ENCODE measurements at places on chromosomes 2 and 18.
A peak's percentile ranks its signal among the peaks of the same experiment; 100 is the strongest.

GRCh38 chr2:192016265-192016664 lies 169.4 kb upstream of the CAVIN2 start:
- DNase-seq: peak; percentile 62

- DNase-seq: no peak
Measured at GRCh38 chr2:129441610-129442009, 537.9 kb upstream of the RAB6C start.

DNA sequence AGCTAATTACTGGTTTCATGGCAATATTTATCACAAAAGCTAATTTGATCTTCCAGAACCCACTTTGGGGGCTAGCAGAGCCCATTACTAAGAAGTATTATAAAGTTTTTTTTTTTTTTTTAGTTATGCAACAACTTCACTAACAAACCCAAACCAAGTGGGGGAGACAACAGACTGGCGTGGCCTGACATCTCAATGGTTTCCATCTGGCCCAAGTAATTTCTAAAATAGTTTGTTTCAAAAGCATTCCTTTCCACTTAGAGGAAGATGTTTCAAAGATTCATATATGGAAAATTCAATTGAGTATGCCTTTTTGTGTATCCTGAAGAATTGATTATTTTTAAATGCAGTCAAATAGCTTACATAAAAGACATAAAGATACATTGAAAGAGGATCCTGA lies 367.1 kb downstream of the HRH4 start:
- DNase-seq: no peak

DNA sequence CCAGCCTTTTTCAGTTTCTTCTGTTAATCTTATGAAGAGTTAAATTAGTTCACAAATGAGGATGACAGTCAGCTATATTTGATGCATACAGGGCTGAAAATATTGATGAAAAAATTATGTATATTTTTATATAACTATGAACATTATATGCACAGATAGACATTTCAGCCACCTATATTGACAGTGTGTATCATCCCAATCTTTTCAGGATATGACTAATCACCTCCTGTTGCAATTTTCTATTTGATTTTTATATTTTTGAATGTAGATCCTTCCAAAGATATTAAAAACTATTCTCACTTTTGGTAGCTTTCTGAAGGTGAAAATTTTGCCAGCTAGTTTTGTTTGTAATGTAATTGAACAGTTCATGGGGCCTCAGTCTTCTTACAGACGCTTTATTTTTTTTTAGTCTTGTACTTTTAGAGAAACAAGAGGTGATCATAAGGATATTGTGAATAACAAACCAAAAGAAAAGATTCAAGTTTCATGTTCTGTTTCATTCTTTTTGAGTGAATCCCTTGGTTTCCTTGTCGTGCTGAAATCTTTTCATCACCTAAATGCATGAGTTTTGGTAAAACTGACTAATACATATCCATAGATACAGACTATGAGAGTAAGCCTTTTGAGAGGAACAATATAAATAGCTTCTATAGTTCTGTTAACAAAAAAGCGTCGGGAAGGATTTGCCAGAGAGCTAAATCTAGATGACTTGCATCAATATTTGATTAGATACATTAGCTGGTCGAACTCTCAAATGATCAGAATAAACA lies 123.1 kb downstream of the ARHGAP15 start:
- DNase-seq: no peak

GRCh38 chr2:82591718-82592117 lies 1867.4 kb downstream of the SUCLG1 start:
- no peak for DNase-seq

DNA sequence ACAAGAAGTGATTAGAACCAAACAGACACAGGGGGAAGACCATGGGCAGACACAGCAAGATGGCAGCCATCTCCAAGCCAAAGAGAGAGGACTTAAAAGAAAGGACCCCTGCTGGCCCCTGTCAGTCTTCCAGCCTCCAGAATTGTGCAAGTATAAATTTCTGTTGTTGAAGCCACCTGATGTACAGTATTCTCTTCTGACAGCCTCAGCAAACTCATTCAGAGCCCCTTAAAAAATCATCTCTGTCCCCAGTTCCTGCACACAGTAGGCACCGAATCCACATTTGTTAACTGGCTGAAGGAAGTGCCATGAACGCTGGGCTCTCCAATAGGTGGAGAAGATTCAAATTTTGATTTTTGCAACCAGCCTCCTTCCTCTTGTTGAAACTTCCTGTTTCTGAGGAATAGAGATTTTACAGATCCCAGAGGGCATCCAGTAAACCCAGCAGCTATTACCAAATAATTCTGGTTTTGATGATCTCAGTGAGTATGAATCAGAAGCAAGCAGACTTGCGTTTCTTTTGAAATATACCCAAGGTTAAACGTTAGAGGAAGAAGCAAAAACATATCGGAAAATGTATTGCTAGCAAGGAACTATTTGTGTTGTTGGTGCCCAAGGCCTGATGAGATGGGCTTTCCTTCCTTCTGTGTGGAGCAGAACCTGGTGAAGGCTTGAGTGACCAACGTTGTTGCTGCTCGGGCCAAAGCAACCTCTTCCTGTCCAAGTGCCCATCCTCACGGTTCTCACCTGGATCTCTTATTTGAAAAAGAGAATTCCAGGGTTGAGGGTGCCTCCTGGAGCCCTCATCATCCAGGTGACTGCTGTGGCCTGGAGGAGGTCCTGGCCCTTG lies 47.7 kb upstream of the PLB1 start:
- peak; percentile 88 for DNase-seq

DNA sequence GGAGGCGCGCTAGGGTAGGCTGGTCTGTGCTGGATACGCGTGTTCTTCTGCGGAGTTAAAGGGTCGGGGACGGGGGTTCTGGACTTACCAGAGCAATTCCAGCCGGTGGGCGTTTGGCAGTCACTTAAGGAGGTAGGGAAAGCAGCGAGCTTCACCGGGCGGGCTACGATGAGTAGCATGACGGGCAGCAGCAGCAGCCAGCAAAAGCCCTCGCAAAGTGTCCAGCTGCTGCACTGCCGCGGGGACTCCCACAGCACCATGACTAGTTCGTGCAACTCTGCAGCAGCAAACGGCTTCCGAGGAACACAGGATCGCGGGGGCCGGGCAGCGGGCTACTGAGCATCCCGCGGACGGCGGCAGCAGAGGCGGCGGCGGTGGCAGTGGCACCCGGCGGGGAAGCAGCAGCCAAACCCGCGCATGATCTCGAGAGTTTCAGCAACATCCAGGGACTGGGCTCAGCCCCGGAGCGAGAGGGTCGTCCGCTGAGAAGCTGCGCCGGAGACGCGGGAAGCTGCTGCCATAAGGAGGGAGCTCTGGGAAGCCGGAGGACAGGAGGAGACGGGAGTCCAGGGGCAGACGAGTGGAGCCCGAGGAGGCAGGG lies 368 bp downstream of the TMEFF2 start:
- DNase-seq: no peak

GRCh38 chr2:131058214-131058843 lies 34.9 kb downstream of the FAM168B start:
- DNase-seq: no peak

- no peak for DNase-seq
Measured at GRCh38 chr18:25743646-25744151, 346.7 kb downstream of the SS18 start.

GRCh38 chr2:32366595-32366994 lies 9.8 kb downstream of the BIRC6 start:
- DNase-seq: no peak

DNA sequence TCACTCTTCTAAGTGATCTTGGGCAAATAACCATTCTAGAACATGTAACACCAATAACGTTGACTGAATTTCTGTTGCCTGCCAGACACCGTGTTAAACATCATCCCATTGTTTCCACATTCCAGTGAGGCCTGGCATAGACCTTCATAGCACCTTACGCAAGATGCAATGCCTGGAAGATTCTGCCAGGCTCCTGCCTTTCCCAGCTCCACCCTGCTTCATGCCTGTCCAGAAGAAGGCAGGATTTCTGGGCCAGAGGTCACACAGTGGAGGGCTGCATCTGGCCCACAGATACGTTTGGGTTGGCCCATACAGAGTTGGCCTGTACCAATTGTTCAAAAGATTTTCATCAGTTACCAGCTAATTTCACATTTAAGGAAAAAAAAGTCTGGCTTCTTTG lies 46.3 kb downstream of the EN1 start:
- DNase-seq: no peak

DNA sequence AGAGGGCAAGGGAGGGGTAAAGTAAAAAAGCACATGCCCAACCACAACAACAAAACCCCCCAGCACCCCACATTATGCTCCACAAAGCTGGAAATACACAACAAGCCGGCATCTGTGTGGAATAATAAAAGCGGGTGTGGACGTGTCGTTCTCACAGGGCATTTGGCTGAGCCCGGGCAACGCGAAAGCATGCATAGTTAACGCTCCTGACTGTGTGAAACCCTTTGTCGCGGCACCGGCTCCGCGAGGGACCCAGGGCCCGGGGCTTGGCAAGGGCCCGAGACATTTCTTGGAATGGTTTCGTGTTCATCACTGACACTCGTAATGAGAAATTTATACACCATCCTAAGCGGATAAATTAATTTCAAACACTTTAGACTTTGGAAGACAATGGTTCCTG lies 165.6 kb downstream of the INHBB start:
- DNase-seq: no peak

DNA sequence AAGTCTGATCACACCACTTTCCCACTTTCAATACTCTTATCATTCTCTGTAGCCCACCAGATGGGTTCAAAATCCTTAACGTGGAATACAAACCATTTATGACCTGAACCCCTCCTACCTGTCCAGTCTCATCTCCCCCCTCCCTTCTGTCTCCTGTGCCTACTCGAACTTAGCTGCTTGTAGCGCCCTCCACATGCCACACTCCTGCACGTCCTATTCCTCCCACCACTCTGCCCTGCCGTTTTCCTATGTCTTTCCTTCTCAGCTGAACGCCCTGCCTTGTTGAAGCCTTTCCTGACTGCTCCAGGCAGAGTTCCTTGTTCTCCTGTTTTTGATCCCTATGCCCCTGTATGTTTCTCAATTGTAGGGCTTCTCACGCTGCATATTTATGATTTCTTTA lies 390.1 kb downstream of the HRH4 start:
- no peak for DNase-seq

- peak; percentile 2 for DNase-seq
Measured at GRCh38 chr18:23689031-23689615, at the start of gene LAMA3. Gene LAMA3 (plus strand): TSS chr18:23689453. CDS start chr18:23689684, 231 bp downstream.

GRCh38 chr2:75729861-75730260 lies 19.1 kb upstream of the GCFC2 start:
- peak; percentile 9 for DNase-seq

DNA sequence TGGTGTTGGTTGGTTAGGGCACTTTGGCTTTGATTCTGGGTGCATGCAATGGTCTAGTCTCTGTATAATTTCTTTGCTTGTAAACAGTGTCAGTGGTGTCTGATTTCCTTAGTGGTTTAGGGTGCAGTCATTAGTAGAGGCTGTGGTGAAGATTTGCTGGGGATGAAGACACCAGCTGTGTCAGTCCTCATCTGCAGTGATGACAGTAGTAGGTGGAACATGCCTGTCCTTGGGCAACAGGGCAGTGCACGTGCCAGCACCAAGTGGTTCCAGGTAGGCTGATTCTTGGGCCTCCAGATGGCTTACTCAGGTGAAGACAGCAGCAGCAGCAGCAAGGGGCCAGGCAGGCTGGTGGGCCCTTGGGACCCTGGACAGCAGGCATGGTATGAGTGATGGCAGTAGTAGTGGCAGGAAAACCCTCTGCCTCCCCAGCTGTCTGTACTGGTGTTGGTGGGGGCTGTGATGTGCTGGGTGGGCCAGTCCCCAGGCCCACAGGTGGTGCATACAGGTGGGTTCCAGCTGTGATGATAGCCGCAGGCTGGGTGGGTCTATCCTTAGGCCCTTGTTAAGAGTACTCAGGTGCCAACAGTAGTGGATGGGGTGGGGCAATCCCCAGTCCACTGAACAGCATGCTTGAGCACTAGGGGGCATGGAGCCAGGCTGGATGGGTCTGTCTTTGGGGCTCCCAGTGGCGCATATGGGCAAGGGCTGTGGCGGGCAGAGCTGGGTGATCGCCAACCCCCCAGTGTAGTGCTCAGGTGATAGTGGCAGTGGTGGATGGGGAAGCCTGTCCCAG lies 140.7 kb upstream of the THUMPD2 start:
- no peak for DNase-seq

DNA sequence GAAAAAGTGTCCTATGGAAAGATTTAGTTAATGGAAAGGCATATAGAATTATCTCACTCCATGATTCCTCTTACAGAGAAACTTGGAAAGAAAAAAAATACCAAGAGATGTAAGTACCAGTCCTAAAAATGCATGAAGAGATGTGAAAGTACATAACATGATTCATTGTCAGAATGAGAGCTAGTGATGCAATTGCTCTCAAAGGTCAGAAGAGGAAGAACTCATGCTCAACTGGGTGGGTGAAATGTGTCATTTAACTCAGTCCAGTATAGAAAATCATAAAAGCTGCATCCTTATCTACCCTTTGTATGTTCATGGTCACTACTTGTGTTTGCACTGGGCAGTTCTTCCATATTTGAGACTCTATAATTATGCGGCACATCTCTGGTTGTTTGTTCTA lies 300.0 kb upstream of the PIK3C3 start:
- DNase-seq: no peak

GRCh38 chr2:5672749-5673144 lies 19.4 kb upstream of the SOX11 start:
- DNase-seq: no peak

GRCh38 chr2:218074031-218074430 lies 5.0 kb downstream of the RUFY4 start:
- peak; percentile 30 for DNase-seq

- no peak for DNase-seq
Measured at GRCh38 chr2:111157071-111157661, 36.5 kb downstream of the BCL2L11 start.

GRCh38 chr2:233835230-233836186 lies 18.8 kb downstream of the HJURP start:
- no peak for DNase-seq

- DNase-seq: no peak
Measured at GRCh38 chr2:101682311-101682710, 15.2 kb upstream of the MAP4K4 start.
